Dermis blood vessel endothelial cell (primary cell): ENCODE measurements at places on chromosomes 1 and 21. TPM values are rescaled to one million over a fixed set of nuclear protein-coding genes. Genes with fewer than 3 reads are reported as not detected.

GRCh38 chr1:77063118-77063517 lies 156.1 kb downstream of the PIGK start:
- DNase-seq, result peak; percentile 20

GRCh38 chr1:222623458-222623857 lies 5.6 kb downstream of the MIA3 start:
- no peak for DNase-seq

- DNase-seq, result no peak
These were observed 101.0 kb downstream of the AJAP1 start for GRCh38 chr1:4755301-4755845.

The B3GALT2 gene
- 2.9 and 4.4 TPM in 2 replicates for total RNA-seq

DNA sequence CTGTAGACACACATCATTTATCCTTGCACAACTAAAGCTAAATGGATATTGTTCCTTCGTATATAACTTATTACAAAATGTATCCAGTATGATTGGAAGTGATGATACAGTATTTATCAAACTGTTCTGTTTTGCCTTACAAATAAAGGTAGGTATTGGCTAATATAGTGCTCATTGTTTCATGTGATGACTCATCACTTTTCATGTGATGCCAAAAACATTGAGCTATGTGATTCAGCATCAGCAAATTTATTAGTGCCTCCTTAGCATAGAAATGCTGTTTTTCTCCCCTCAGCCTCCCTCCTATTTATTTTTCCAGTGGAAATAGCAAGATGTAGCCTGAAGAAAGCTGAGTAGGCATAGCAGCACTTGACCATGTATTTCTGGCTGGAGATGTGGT lies 228.6 kb upstream of the LYPLAL1 start:
- DNase-seq, result peak; percentile 77

DNA sequence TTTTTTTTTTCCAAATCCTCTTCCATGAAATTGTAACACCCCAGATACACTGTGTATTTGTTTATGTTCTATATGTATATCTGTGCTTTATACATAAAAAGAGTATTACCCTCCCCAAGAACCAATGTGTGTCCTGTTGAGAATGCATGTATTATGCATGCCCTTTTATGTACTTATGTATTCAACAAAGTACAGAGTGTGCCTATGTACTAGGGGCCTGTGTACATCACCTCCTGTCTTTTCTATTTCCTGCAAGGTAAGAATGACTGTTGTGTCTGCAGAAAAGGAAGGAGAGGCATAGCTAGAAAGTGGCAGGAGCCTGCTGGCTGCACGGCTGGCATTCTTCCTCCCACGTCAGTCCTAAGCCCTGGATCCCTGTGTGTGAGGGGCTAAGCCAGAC lies 7.0 kb downstream of the TMEM61 start:
- no peak for DNase-seq

The FAM177B gene
- total RNA-seq, result not detected in 2 replicates

GRCh38 chr21:35529171-35529863 lies 480.2 kb upstream of the RUNX1 start:
- no peak for DNase-seq

DNA sequence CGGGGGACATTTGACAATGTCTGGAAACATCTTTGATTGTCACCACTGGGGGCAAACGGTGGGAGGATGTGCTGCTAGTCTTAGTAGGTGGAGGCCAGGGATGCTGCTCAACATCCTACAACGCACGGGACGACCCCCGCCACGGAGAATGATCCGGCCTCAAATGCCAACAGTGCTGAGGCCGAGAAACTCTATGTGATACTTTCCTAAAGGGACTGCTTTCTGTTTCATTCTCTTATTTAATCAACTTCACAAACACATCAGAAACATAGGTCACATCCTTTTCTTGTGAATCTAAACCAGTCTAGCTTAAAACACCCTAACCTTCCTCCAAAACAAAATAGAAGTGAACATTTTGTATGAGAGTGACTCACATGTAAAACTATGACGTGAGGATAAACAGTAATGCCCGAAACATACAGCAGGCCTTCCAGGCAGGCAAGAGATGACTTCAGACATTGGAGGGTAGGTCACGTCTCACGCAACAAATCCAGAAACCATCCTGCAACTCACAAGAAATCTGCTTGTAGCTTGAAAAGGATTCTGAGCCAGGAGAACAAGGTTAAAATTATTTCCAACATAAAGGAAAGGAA lies 37.2 kb upstream of the ETS2 start:
- no peak for DNase-seq

DNA sequence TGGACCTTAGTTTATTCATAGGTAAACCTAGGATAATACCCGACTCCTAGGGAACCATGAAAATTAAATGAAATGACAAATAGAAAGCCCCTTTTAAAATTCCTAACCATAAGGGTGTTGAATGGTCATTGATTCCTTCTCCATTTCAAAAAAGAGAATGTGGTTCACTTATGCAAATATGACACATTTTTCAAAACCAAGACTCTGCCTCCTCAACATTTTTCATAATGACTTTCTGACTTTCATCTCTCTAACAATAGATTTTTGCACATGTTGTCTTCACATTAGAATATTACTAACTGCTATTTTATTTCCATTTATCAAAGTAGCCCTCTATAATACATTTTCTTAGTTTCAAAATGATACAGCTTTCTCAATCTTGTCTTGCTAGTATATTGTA lies 169.1 kb downstream of the NTNG1 start:
- no peak for DNase-seq

The ESRRG gene
- total RNA-seq, result 0.05 TPM in 1 of 2 replicates, not detected in the other

- no peak for DNase-seq
These were observed 48.2 kb downstream of the CYP2J2 start for GRCh38 chr1:59878370-59878769.

The LCE2C gene
- not detected in 2 replicates for total RNA-seq

The KCND3 gene
- 0.34 and 1.4 TPM in 2 replicates for total RNA-seq

The CD52 gene
- not detected in 2 replicates for total RNA-seq

The SLAMF7 gene
- not detected in 2 replicates for total RNA-seq

GRCh38 chr1:173009597-173009996 lies 41.1 kb downstream of the TNFSF18 start:
- DNase-seq, result peak; percentile 69

DNA sequence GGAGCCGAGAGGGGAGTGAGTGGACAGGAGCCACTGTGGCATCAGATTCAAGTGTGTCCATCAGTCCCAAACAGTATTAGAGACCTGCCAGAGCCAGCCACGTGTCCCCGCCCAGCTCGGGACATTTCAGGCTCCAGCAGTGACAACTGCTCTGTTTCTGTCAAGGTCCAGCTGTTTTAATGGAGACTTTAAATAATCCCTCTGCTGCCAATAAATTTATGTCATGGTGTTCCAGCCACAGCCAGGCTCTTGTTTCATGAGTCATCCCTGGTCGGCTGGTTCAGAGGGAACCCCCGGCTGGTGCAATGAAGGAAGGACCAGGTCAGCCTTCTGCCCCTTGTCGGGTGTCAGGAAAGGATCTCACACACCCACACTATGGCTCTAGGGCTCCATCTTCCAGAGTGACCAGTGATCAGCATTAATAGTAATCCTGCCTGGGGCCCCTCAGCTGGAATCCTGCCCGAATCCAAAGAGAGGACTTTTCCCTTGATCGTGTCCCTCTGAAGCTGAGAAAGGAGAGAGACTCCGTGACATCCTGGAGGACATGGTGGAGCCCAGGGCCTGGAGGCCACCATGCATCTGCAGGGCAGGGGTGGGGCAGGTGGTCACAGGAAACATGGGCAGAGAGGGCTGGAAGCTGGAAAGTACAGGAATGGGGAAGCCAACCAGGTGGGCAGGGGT lies 197.3 kb downstream of the MATN1 start:
- DNase-seq, result peak; percentile 35

The VCAM1 gene
- total RNA-seq, result 6.2 and 24.5 TPM in 2 replicates

The B3GALT5 gene
- under 0.01 and 0.05 TPM in 2 replicates for total RNA-seq

GRCh38 chr1:237681210-237681609 lies 209.5 kb downstream of the ZP4 start:
- no peak for DNase-seq

GRCh38 chr1:202580619-202581018 lies 129.6 kb downstream of the SYT2 start:
- no peak for DNase-seq

DNA sequence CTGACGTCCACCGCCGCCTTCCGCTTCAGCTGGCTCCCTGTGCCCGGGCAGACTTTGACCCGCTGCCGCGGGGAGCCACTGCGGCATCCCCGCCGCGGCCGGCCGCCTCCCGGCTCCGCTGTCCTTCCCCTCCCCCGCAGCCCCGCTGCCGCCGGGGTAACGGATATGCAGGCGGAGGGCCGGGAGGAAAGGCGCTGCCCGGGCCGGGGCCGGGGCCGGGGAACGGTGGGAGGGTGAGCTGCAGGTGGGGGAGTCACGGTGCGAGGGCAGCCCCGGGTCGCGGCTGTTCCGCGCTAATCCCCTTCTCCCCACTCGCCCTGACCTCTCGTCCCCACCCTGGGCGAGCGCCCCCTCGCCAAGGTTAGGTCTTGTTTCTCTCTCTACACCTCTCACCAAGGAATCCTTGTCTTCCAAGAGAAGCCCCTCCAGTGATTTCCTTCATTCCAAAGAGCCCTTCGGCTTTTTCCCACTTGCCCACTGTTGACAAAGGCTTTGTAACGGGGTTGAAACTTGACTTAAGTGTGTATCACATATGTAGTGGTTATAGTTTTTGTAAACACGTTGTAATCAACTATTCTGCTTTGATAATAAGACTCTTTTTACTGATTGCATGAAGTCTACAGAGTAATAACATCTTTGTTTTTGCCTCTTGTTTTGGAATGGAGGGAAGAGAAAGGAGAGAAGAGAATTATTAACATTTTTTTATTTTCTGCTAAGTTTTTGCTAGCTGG lies 669 bp downstream of the XPR1 start:
- peak; percentile 58 for DNase-seq

DNA sequence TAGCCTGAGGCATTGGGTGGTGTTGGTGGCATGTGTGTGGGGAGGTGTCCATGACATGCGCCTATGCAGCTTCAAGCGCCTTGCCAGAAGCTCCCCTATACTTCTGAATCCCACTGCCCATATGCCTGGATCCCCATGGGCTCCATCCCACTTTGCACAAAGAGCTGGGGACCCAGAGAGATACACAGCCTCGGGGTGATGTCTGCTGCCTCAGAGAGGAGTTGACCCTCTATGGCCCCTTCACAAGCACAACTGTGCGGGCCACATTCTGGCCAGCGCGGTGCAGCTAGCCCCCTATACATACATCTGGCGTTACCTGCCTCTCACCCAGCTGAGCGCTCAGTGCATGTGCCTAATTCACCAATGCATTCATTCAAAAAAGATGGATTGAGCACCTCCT lies 9.6 kb upstream of the PTPRF start:
- no peak for DNase-seq

- no peak for DNase-seq
These were observed 92.8 kb downstream of the CD247 start for GRCh38 chr1:167425482-167425881.

GRCh38 chr1:98965394-98965793 lies 39.3 kb downstream of the PLPPR5 start:
- no peak for DNase-seq

The MAP3K7CL gene
- total RNA-seq, result 2.2 and 3.7 TPM in 2 replicates

- DNase-seq, result peak; percentile 73
These were observed 44.1 kb downstream of the UCK2 start for GRCh38 chr1:165871311-165872067.

The S100A9 gene
- total RNA-seq, result 0.19 and 0.51 TPM in 2 replicates

- DNase-seq, result no peak
These were observed 21.6 kb downstream of the SLC66A1 start for GRCh38 chr1:19333587-19334354.

DNA sequence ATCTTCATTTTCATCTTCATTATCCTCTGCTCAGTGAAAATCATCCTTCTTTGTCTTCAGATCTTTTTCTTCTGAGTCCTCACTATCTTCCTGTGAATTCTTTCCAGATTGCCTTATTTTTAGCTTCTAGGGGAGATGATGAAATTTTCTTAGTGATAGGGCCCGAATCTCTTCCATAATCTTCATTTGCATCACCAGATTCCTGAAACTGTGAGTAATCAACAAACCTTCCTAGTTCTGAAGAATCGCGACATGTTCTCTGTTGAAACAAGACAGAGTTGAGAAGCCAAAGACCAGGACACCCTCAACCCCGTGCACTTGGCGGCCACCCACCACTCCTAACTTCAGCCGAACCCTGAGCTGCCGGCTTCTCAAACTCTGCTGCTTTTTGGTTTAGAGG lies 92.8 kb upstream of the CDC42BPA start:
- no peak for DNase-seq

The PTPN14 gene
- 73.3 and 127 TPM in 2 replicates for total RNA-seq

DNA sequence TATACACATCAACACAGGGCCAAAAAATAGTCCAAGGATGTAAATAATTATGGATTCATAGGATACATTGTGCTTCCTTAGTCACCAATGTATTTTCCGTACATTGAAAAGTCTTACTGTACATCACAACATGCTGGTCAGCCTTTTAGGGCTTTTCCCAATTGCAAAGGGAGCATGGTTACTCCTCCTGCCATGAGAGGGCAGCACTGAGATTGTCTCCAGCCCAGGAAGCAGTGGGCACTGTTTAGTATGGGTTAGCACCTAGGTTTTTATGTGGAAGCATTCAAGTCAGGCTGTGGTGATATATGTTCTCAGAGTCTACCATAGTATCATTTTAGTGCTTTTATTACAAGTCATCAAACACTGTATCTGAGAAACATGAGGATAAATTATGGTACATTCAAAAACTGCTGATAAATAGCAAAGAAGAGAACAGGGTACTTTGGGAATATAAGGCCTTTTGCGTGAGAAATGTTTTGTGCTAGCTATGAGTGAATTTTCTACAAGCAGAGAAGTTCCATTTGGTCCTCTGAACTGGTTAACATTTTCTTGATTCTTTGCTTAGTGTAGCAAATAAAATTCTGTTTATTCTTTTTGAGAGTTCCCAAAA lies 34.0 kb downstream of the ST6GALNAC5 start:
- peak; percentile 59 for DNase-seq

The CD2 gene
- total RNA-seq, result not detected in 2 replicates

DNA sequence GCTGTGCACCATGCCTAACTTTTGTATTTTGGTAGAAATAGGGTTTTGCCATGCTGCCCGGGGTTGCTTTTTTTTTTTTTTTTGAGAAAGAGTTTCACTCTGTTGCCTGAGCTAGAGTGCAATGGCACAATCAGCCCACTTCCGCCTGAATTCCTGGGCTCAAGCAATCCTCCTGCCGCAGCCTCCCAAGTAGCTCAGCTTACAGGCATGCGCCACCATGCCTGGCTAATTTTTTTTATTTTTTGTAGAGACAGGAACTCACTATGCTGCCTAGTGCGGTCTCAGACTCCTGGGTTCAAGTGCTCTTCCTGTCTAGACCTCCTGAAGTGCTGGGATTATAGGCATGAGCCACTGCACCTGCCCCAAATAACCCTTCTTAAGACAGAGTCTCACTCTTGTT lies 153.5 kb downstream of the SLC45A1 start:
- DNase-seq, result no peak

DNA sequence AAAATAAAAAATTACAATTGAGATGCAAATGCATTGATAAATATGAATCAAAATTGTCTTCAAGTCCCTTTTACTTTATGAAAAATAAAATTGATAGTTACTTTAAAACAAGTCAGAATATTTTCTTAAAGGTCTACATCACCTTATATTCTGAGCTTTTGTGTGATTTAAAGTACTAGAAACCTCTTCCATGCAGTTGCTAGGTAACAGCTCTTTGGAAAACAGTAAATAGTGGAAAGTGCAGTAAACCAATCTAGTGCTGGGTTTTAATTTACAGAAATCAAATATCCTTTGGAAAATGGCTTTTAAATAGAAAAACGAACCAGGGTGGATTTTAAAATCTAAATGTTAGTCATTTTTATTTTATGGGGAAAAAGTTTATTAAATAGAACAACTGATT lies 227.9 kb downstream of the KCNT2 start:
- no peak for DNase-seq
